ENCODE measurements at places on chromosomes 11 and 22.
A peak's percentile ranks its signal among the peaks of the same experiment; 100 is the strongest.

GRCh38 chr22:45262931-45263462 is 21.8 kb upstream of the UPK3A start:
- no peak for DNase-seq

DNA sequence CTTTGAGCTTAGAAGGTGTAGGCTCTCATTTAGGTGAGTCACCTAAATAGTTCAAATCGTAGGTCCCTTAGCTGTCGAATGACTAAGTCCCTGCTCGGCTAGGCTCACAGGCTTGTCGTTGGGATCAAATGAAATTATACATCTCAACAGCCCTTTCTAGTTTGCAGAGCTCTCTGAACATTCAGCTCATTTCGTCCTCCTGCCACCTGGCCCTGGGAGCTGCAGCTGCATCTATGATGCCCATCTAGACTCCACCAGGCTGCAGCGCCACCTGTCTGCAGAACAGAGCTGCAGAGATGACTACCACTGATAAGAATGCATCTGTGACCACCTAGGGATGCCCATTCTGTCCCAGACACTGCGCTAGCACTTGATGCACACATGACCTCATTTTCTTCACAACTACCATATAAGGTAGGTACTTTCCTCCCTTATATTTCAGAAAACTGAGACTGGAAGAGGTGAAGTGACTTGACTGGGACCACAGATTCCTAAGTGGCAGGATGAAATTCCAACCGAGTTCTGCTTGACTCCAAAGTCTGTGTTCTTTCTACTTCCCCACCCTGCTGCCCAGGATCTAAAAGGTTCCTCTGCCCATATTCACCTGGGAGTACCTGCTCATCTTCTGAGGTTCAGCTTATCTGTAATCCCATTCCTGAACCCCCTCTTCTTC is 141.1 kb upstream of the NARS2 start:
- DNase-seq = peak; percentile 88

DNA sequence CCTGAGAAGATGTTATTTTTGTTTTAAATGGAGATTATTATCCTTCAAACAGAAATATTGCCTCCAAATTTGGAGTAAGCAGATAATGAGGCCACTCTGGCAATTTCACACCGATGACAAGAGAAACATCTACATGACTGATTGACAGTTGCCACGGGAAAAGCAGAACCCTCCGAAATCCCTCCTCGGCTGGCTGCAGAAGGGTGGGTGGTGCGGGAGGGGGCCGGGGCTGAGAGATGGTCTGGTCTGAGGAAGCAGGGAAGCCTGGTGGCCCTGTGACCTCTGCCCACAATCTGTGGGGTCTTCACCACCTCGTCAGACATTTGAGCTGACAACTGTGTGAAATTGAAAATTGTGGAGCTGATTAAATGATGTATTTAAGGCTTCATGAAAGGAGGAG is 503.2 kb downstream of the MN1 start:
- no peak for DNase-seq

DNA sequence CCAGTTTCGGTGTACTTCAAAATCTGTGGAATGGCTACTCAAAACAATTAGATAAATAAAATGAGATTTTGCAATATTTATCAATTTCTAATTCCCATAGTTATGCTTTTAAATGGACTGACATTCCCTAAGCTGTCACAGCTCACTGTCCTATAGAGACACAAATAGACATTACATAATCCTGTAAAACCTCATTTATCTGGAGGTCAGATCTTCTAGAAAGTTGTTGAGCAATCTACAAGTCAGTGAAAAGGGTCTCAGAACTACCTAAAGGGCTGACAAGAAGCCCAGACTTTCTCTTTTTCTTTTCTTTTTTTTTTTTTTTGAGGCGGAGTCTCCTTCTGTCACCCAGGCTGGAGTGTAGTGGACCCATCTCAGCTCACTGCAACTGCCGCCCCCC is 12.0 kb downstream of the ALG8 start:
- DNase-seq = no peak

DNA sequence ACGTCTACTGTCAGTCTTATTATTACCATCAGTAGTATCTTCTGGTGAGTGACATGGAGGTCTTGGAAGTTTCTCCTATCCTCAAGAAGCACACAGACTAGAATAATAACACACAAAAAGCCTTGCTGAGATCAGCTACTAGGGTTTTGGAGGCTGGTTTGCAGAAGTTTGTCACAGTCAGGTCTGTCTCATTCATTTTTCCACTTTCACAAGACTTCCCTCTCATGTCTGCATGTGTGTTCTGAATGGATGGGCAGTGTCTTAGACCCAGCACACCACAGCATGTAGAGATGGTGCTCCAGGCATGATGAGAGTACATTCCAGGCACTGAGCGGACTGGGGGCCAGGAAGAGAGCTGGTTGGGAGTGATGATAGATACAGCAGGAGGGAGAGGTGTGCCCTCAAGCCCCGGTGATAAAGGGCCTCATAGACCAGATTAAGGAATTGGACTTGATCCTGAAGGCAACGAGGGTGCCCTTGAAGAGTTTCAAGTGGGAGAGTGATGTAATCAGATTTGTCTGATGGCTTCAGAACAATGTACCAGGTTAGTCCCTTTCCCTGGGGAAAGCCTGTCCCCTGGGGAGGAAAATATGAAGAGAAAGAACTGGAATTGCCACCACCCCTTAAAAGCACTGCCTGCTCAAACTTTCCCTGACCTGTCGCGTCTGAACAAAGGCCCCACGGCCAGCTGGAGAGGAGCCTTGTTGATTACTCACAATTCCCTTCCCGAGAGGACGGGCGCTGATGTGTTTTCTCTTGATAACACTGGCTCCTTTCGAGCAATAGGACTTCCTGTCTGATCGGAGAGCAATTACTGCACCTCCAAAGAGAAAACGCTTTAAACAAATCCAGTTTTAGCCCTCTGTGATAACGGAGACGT is 45.1 kb upstream of the LMO2 start:
- DNase-seq = no peak

GRCh38 chr11:12185106-12185690 is 74.8 kb downstream of the MICAL2 start:
- DNase-seq = no peak

GRCh38 chr11:6307876-6308275 is 12.4 kb downstream of the CAVIN3 start:
- DNase-seq = peak; percentile 14

DNA sequence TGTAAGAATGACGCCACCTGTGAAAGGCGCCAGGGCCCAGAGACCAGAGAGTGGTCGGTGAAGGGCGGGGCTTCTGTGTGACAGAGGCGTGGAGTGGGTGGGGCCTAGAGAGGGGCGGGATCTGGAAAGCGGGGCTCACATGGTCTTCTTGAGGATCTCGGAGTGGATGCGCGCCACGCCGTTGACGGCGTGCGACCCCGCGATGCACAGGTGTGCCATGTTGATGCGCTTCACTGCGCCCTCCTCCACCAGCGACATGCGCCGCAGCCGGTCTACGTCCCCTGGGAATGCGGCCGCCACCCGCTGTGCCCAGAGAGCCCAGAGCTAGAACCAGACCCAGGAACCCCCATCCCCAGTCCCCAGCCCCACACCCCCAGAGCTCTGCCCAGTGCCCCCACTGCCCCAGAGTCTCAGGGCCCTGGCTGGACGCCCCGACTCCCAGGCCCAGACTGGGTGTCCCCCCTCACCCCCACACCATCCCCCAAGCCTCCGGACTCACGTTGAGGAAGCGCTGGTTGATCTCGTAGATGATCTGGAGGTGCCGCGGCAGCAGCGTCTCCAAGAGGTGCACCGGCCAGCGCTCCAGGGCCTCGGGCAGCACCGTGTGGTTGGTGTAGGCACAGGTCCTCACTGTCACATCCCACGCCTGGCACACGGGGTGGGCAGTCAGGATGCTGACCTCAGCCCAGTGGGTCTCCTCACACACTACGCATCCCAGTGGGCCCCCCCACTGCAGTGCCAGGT is 6.2 kb downstream of the PYGM start:
- DNase-seq = no peak

- DNase-seq = no peak
Observed at GRCh38 chr11:115545581-115546210, 41.5 kb upstream of the CADM1 start.

- DNase-seq = no peak
Observed at GRCh38 chr11:1763336-1763795, 361 bp downstream of the CTSD start.

GRCh38 chr11:75874684-75875341 is 59.8 kb downstream of the UVRAG start:
- no peak for DNase-seq

DNA sequence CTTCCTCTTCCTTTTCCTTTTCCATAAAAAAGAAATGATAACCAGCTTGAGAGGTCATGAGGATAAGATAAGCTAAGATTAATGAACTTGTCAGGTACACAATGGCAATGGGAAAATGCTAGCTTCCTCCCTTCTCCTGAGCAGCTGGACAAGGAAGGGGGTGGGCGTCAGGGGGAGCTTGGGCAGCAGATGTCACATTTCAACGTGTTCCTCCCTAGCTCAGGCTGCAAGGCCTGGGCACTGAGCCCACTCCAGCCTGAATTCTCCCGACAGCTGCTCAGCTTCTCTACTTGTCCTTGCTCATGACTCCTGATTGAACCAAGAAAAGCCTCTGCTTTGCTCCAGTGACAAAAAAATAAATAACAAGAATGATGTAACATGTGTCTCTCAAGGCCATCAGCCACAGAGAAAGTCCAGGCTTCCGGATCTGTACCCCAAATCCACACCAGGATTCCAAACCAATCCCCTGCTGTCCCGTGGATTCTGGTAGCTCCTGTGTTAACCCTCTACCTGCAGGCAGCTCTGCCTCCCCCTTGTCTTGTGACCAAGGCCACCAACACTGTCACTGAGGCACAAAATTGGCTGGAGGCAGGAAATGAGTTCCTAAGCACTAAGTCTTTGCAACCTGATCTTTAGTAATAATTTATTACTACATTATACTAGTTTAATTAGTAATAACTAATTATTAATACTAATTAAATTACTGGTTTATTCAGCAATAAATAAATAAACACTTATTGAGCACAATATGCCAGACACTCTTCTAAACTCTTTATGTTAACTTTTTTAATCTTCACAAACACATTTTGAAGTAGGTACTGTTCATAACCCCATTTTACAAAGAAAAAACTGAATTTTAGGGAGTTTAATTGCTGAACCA is 146.5 kb downstream of the CCDC34 start:
- no peak for DNase-seq

- DNase-seq = no peak
Observed at GRCh38 chr22:41885516-41885915, 29.4 kb downstream of the SHISA8 start.

DNA sequence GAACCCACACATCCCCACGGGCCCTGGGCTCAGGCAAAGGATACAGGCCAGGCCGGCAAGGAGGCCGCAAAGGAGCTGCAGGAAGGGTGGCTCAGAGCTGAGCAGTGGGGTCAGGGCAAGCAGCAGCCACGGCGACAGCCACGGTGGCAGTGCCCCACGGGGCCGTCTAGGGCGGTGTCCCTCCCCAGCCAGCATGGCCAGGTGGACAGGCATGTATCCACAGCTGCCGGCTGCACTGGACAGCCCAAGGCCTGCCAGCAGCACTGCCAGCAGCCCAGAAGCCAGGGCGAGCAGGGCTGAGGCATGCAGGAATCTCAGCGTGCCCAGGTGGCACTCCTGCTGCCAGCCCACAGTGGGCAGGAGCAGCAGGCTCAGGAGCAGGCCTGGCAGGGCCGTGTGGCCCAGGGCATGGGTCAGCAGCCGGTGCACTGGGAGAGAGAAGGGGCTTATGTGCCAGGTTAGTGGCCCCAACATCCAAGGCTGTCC is 3.9 kb downstream of the RHBDD3 start:
- DNase-seq = no peak

DNA sequence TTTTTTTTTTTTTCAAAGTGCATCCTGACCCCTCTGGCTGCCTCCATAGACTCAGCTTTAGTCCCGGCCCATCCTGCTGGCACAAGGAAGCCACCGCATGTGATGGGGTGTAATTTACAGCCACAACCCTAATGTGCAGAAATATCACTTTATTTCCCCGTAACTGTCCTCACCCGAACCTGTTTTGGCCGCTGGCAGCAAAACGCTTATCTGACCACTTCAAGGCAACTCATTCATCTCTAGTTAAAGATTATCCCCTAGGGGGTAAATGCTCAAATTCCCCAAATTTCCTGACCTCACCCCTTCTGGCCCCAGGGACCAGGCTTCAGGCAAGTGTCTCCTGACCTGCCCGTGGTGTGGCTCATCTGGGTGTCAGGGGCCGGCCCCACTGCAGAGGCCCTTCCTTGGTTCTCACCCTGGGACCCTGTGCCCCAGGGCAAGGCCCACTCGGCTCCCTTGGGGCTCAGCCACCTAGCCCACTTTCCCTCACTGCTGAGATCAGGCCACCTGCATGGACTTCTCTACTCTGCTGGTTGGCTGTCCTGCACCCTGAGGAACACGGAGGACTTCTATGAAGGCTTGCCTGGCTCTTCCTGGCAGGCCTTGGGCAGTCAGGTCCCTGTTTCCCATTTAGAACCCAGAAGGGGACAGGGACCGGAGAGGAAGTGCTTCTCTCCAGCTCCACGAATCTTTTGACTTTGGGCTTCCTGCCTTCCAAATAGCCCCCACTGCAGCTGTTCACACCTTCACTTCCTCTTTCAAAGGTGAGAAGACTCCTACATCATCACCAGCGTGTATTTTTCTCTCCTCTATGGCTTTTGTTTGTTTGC is 53.3 kb downstream of the WNT11 start:
- DNase-seq = no peak

DNA sequence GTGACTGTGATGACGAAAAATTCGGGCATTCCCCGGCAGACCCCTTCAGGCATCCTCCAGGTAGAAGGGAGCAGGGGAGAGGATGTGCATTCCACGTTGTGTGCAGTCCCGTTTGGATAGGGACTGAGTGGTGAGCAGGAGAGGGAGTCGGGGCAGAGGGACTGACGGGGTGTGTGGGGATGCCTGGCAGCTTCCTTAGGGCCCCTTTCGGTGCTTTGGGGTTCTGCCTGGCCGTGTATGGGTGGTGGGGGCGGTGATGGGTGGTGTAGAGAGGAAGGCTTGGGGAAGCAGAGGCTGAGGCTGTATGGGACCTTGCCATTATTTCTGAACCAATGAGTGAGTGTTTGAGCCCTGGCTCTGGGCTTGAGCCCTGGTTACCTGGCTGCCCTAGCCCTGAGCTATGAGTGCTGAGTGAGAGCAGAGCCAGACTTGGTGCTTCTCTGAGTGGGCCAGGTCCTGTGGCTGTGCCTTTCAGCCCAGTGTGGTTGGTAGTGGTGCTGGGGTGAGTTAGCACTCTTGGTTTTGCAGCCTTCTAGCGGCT is 914 bp downstream of the INPPL1 start:
- no peak for DNase-seq

- DNase-seq = no peak
Observed at GRCh38 chr11:8291421-8292350, 28.0 kb upstream of the LMO1 start.

All from RWPE1 (cell line).